ENCODE measurements at places on chromosomes 16 and 17. TPM values are rescaled to one million over a fixed set of nuclear protein-coding genes. Genes with fewer than 3 reads are reported as not detected.

BCAR1 gene
- 53.1 TPM for polyA plus RNA-seq

KRT40 gene
- polyA plus RNA-seq, result not detected

KRT28 gene
- not detected for polyA plus RNA-seq

IRF8 gene
- polyA plus RNA-seq, result 1.6 TPM

SCIMP gene
- polyA plus RNA-seq, result 0.38 TPM

ABCC11 gene
- 0.09 TPM for polyA plus RNA-seq

KCTD19 gene
- polyA plus RNA-seq, result 0.07 TPM

MFSD6L gene
- 0.14 TPM for polyA plus RNA-seq

GPR179 gene
- polyA plus RNA-seq, result 0.07 TPM

PITPNM3 gene
- 3.0 TPM for polyA plus RNA-seq

NSRP1 gene
- polyA plus RNA-seq, result 29.9 TPM

PCGF2 gene
- 34.3 TPM for polyA plus RNA-seq

TLCD3B gene
- not detected for polyA plus RNA-seq

ELAC2 gene
- polyA plus RNA-seq, result 28.2 TPM

MYH1 gene
- not detected for polyA plus RNA-seq
